Mesenchymal stem cell (in vitro differentiated cells and primary cell): ENCODE measurements at places on chromosomes 12 and 14.

- no peak overlapping the region for H3K4me3 ChIP-seq
- H3K36me3 ChIP-seq = no peaks in the 10 kb centered on the region
- no peaks in the 10 kb centered on the region for H3K27me3 ChIP-seq
- H3K4me1 ChIP-seq = peaks cover 30% of the 10 kb centered on the region
Measured at GRCh38 chr12:124618291-124618902, 51.0 kb upstream of the NCOR2 start.

- DNase-seq = peak; percentile 2
- H3K27me3 ChIP-seq = no peaks in the 10 kb centered on the region
- no peaks in the 10 kb centered on the region for H3K4me1 ChIP-seq
- H3K4me3 ChIP-seq = no peak overlapping the region
- H3K36me3 ChIP-seq = no peaks in the 10 kb centered on the region
Measured at GRCh38 chr12:61367281-61367785, 892.9 kb upstream of the USP15 start.

- H3K4me3 ChIP-seq = peak overlapping the region; percentile 87
- peaks cover 13% of the 10 kb centered on the region for H3K4me1 ChIP-seq
- no peaks in the 10 kb centered on the region for H3K27me3 ChIP-seq
- no peaks in the 10 kb centered on the region for H3K36me3 ChIP-seq
- no peak for DNase-seq
- no peak overlapping the region for H3K27ac ChIP-seq
Measured at GRCh38 chr12:104216521-104216924, 944 bp downstream of the TXNRD1 start.

GRCh38 chr14:31410048-31410650 is 10.2 kb downstream of the HEATR5A start:
- H3K4me1 ChIP-seq = no peaks in the 10 kb centered on the region
- DNase-seq = no peak
- no peaks in the 10 kb centered on the region for H3K27me3 ChIP-seq

GRCh38 chr14:99721792-99722516 is 37.9 kb downstream of the CYP46A1 start:
- H3K27ac ChIP-seq = no peak overlapping the region
- no peaks in the 10 kb centered on the region for H3K36me3 ChIP-seq
- DNase-seq = no peak
- no peak overlapping the region for H3K4me3 ChIP-seq
- H3K27me3 ChIP-seq = peaks cover 51% of the 10 kb centered on the region
- H3K4me1 ChIP-seq = peaks cover 8% of the 10 kb centered on the region

DNA sequence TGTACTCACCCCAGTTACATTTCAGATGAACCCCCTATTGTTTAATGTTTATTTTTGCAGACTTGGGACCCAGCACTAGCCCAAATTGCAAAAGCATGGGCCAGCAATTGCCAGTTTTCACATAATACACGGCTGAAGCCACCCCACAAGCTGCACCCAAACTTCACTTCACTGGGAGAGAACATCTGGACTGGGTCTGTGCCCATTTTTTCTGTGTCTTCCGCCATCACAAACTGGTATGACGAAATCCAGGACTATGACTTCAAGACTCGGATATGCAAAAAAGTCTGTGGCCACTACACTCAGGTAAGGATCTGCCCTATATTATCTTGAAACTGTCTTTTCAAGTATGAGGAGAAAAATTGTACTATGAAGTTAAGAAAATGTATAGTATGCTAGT is 1.2 kb downstream of the GLIPR1 start:
- H3K4me1 ChIP-seq = peaks cover 3% of the 10 kb centered on the region
- peak overlapping the region; percentile 87 for H3K4me3 ChIP-seq
- H3K27me3 ChIP-seq = no peaks in the 10 kb centered on the region

DNA sequence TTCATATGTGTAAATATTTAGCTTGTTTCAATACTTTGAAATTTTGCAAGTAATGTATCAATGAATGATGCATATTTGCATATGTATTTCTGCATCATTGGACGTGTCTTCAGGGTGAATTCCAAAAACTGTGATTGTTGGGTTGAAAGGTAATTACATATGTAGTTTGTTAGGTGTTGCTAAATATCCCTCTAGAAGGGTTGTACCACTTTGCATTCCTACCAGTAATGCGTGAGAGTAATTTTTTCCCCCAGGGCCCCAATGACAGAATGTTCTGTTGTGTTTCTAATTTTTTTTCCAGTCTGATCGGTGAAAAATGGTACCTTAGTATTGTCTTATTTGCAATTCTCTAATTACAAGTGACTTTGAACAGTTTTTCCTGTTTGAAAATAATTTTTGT is 408.9 kb downstream of the NAV3 start:
- H3K36me3 ChIP-seq = no peaks in the 10 kb centered on the region
- no peak overlapping the region for H3K4me3 ChIP-seq
- H3K4me1 ChIP-seq = no peaks in the 10 kb centered on the region
- H3K27ac ChIP-seq = no peak overlapping the region
